ENCODE measurements at places on chromosomes 7 and 10.
A peak's percentile ranks its signal among the peaks of the same experiment; 100 is the strongest.

DNA sequence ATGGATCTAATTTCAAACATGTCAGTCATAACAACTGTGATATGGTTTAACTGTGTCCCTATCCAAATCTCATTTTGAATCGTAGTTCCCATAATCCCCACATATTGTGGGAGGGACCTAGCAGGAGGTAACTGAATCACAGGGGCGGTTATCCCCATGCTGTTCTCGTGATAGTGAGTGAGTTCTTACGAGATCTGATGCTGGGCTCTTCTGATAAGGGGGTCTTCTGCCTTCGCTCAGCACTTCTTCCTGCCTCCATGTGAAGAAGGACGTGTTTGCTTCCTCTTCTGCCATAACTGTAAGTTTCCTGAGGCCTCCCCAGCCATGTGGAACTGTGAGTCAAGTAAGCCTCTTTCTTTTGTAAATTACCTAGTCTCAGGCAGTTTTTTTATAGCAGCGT, 138.0 kb upstream of the PCGF5 start:
- DNase-seq: no peak

DNA sequence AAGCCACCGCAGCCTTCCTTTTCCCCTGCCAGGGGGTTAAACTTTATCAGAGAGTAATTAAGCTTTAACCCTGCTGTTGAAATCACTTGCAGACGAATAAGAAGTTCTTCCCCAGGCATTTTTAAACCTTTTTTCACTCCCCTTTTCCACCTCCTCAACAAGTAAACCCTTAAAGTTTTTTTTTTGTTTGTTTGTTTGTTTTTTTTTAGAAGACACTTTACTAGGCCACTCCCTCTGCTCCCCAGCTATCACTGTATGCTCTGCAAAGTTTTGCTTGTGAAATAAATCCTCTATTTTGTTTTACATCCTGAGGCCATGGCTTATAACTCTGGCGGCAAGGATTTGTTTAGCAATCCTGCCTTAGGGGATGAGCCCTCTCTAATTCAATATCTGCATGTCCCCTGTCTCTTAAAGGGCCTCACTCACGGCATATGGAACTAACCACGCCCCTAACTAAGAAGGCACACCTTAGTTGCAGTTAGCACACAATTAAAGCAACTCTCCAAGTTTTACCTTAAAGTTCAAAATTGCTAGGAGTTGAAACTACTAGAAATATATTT, 1354.7 kb upstream of the LRRTM3 start:
- peak; percentile 32 for DNase-seq

DNA sequence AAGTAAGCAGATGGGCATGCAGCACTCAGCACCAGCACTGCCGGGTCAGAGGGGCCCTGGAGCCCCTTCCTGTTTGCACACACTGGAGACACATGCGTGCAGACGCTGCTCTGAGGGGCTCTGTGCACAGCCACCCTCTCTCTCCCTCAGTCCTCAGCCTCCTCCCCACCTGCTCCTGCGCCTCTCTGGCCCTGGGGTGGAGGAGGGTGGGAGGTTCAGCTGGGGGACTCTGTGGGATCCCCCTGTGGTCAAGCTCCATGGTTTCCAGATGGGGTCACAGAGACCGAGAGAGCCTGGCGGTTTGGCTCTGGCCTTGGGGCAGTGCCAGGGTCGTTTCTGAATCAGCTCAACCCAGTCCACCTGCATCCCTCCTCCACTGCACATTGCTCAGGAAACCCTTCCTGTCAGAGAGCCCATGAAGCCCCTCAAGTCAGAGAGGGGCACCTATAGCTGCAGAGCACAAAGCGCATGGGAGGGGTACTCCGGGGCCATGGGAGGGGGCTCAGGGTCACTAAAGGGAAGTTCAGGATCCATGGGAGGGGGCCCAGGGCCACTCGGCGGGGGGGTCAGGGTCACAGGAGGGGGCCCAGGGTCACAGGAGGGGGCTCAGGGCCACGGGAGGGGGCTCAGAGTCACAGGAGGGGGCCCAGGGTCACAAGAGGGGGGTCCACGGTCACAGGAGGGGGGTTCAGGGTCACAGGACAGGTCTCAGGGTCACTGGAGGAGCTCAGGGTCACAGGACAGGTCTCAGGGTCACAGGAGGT, 161.7 kb downstream of the ADARB2 start:
- no peak for DNase-seq

DNA sequence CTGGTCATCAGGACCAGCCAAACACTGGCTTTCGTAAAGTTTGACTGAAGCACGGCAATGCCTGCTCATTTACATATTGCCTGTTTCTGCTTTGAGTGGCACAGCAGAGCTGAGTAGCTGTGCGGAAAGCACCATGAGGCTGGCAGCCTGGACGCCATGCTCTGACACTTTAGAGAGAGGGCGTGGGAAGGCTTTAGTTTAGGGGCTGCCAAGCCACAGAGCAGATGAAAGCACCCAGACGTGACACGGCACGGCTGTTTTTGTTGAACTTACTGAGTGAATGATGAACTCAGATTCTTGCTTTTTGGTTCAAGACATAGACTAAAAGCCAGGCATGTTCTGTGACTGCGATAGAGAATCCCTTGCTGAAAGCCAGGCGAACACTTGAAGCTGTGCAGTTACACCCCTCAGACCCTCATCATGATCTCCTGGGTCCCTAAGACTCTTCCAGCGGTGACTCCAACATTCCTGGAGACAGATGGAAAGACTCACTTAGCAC, 182.1 kb downstream of the ZMYND11 start:
- no peak for DNase-seq

DNA sequence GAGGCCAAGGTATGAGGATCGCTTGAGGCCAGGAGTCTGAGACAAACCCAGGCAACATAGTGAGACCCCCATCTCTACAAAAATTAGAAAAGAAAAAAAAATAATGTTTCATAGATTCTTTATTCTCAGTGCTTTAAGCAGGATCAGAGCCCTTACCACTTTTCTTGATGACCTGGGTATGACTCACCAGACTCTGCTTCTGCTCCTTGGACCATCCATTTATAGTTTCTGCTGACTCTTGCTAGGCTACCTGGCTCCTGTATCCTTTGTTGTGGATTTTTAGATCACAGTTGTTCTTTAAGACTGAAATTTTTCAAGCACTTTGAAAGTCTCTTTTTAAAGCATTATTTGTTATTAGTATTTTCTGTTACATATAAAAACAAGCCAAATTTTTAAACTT, 411.1 kb downstream of the GFRA1 start:
- DNase-seq: peak; percentile 53

GRCh38 chr10:6019010-6019782, 41.9 kb upstream of the IL15RA start:
- no peak for DNase-seq

DNA sequence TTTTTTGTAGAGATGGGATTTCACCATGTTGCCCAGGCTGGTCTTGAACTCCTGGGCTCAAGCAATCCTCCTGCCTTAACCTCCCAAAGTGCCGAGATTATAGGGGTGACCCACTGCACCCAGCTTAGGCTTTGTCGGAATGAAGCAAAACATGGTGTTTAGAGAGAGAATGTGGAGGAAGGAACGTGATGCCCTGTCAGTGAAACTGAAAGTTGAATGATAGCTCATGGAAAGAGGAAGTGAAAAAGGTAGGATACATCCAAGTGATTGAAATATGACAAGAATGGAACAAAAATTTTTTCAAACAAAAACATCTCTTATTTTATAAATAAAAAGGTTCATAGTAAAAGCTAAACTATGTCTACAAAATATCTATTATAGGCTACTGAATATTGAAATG, 5.9 kb downstream of the AKAP9 start:
- DNase-seq: no peak

- DNase-seq: peak; percentile 31
Measured at GRCh38 chr7:132654150-132654549, 77.9 kb upstream of the PLXNA4 start.

All from RKO (cell line).